ENCODE measurements at places on chromosomes 11 and 22. TPM values are rescaled to one million over a fixed set of nuclear protein-coding genes. Genes with fewer than 3 reads are reported as not detected.

Gene FDXACB1
- total RNA-seq, result 3.5 TPM

Gene OR5A1
- total RNA-seq, result not detected

Gene ISX
- not detected for total RNA-seq

DNA sequence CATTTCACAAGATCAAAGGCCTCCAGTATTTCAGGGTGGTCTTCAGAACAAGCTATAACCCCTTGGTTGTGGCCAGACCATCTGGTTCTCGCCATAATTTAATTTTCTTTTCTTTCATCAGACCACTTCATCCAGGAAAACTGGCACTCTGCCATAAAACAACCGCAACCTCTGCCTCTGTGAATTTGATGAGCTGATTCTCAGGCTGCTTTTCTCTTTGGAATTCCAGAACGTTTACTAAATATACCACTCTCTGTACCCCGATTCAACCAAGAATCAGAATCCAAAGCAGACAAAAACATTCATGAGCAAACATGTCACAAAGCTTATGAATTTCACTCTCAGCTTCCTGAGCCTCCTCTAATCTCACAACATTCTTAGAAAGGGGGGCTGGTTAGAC is 331.8 kb upstream of the SYN3 start:
- peak; percentile 37 for DNase-seq

Gene MFNG
- total RNA-seq, result 3.0 TPM

- no peak for DNase-seq
Observed at GRCh38 chr22:47279746-47280145, 517.3 kb downstream of the TBC1D22A start.

DNA sequence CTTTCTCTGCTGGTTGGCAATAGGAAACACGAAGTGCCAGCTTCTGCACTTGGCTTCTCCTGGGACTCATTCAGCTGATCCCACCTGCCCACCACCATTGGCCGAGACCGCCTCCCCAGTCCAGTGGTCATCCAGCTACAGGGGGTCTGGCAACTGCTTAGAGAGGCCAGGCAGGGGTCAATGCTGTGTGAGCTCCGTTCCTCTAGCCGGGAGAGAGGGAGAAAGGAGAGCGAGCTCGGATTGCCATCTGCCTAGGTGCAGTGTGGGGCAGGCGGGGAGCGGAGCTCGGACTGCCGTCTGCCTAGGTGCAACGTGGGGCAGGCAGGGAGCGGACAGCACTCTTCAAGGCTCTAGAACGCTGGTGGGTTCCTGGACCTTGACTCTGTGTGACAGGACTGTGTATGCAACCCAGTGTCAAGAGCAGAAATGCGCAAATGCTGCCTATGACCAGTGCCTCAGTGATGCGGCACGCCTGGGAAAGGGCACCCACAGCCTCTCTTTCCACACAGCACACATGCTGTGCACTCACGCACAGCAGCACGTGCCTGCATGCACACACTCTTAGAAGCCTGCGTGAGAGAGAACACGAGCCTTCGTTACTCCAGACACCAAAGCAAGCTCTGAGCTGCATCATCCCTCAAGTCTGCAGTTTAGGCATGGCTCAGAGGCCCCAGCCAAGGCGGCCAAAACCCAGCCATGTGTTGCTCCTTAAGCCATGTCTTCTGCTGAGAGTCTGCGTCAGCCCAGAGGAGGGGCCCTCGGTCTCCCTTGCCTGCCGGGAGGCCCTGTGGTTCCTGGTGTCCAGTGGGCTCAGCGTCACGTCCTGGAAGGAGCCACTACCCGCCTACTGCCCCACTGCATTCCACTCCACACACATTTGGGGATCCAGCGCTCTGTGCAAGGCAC is 26.8 kb upstream of the JAM3 start:
- no peak for DNase-seq

GRCh38 chr11:67301951-67302516 is 1.3 kb upstream of the SSH3 start:
- DNase-seq, result no peak

DNA sequence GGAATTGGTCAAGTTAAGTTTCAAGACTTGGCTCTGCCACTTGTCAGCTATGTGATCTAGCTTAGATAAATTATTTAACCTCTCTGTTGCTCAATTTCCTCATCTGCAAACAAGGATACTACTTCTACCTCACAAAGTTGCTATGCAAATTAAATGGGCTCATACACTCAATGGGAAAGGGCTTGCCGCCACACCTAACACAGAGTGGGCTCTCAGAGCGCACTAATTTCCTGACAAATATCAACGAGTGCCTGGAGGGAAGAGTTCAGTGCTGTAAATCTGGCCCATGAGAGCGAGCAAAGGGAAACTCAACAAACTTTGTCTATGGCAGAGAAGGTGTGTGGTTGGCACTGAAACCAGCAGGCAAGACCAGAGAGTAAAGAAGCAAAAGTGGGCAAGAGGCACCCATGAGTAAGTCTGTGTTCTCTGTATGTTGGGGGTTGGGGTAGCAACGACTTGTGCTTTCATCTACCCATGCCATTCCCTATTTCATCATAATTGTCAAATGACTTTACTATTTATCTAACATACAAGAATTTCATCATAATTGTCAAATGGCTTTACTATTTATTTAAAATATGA is 60.7 kb upstream of the PHF21A start:
- no peak for DNase-seq

- peak; percentile 45 for DNase-seq
Observed at GRCh38 chr11:10657308-10658271, 36.0 kb downstream of the IRAG1 start.

DNA sequence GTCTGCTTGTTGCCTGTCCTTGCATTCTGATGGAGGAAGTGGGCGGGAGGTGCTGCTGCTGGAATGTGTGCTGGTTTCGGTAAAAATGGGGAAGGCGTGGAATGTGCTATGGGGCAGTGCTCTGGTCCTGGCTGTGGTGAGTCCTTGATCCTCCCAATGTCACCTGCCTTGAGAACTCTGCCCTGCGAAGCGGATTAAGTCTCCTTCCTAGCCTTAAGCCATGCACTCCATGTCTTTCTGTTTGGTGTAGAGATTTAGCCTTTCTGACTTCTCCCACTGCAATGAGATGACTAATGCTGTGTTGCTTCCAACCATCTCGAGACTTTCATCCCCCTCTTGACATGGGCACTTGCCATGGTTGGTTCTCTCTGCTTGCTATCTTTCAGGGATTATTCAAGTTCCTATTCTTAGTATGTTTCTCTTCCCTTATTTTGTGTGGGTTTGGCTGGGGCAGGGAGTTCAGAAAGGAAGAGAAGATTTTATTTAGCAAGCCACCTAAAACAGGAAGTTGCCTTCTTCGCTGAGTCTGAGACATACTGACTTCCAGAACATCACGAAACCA is 687.9 kb downstream of the NTM start:
- DNase-seq, result no peak

Gene RSF1
- total RNA-seq, result 13.2 TPM

- peak; percentile 92 for DNase-seq
Observed at GRCh38 chr11:26331911-26332571, at the start of gene ANO3. Gene ANO3, plus strand, starts transcription at chr11:26332130. Its CDS starts 146 bp downstream, at chr11:26332276.

Gene KCTD14
- 8.4 TPM for total RNA-seq

DNA sequence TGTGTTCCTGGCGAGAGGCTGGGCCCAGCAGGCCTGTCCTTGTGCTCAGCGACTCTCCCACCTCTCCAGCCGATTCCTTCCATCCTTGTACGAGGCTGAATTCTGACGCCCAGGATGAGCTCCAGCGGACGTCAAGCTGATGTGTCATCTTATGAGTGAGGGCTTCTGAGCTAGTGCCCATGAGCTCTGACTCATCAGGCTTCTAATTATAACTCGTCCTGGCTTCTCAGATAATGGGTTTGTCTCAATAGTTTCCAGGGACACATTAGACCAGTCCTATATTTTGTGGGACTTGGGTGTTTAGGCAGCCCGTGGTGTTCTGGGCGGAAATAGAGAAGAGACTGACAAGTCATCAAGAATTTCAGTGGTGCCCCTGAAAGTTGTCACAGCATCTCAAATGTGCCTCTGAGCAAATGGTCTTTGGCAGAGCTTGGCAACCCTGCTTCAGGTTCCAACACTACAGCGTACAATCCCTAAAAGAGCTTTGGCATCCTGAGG is 108.2 kb upstream of the CD44 start:
- DNase-seq, result peak; percentile 97

DNA sequence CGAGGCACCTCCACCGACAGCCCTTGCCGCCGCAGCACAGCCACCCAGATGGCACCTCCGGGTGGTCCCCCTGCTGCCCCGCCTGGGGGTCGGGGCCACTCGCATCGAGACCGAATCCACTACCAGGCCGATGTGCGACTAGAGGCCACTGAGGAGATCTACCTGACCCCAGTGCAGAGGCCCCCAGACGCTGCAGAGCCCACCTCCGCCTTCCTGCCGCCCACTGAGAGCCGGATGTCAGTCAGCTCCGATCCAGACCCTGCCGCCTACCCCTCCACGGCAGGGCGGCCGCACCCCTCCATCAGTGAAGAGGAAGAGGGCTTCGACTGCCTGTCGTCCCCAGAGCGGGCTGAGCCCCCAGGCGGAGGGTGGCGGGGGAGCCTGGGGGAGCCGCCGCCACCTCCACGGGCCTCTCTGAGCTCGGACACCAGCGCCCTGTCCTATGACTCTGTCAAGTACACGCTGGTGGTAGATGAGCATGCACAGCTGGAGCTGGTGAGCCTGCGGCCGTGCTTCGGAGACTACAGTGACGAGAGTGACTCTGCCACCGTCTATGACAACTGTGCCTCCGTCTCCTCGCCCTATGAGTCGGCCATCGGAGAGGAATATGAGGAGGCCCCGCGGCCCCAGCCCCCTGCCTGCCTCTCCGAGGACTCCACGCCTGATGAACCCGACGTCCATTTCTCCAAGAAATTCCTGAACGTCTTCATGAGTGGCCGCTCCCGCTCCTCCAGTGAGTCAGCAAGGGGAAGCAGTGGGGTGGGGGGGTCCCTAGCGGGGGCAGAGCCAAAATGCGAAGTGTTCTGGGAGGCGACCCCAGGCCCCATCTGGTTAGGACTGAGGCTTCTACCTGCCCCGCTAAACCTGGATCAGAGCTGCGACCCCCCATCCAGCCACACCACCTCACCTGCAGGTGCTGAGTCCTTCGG is 4.4 kb downstream of the FREY1 start:
- DNase-seq, result no peak

GRCh38 chr11:95239871-95240649 is 9.1 kb upstream of the SESN3 start:
- no peak for DNase-seq

Gene DRICH1
- not detected for total RNA-seq

Gene APLNR
- not detected for total RNA-seq

All from Daoy (cell line).